ENCODE measurements at places on chromosomes 7 and 10.

DNA sequence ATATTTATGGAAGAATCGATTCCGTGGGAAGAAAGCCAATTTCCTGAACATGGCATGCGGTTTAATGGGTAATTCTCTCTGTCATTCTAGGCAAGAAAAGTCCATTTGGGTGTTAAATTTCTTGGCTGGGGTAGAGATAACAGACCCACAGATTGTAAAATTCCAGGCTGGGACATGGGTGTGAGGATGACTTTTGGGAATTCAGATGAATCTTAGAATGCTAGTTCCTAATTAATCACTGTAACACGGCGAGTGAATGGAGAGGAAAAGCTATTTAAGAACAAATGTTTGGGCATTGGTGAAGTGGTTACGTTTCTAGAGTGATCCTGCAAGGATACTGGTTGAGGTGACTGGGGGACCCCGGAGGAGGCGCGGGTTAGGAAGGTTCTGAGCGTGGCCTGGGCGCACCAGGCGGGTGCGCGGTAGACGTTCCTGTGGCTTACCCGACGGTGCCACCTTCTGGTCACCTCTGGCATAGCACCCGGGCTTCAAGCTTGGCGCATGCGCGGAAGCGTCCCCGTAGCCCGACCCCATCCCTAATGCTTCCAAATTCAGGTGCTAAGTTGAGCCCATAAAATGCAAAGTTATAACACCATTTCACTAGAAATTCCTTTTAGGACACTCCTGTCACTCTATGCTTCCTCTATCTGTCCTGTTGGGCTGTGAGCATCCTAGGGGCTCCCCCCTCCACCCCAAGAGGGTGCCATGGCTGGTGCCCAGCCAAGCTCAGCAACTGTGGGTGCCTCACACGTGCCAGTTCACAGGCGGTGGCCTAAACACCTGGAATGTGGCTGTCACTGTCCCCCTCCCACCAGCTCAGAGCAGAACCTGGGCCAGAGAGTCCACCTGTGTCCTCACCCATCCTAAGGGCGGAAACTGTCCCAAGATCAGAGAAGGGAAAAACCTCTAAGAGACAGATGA, 104.4 kb downstream of the PTPRE start:
- peak; percentile 88 for DNase-seq

GRCh38 chr10:34236931-34237330, 578.2 kb downstream of the PARD3 start:
- no peak for DNase-seq

DNA sequence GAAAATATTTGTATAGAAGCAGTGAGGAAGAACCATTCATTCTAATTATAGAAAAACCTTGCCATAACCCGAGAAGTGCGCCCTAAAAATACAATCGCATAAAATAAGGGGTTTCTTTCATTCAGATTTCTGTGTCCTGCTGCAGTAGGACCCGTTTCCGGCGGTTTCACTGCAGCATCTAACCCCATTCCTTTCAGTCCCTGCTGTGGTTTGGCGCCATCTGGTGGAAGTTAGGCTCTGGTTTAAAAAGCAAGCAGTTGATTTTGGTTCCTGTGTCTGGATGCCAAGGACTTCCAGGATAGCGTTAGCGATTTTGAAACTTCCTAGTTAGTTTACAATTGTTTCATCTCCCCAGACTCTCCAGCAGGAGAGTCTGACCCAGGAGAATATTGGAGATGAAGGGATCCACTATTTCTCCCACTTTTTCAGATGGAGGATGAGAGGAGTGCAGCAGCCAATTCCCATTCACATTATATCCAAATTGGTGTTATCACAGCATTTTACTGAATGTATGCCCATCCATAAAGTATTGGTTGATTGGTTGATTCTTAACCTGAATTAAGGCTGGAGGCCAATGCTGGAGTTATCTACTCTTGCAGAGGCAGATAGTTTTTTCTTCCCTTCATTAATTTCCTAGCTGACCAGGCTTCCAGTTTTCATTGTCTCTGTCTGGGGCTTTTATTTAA, 128.8 kb upstream of the CACNA2D1 start:
- DNase-seq = peak; percentile 42

- no peak for DNase-seq
Observed at GRCh38 chr7:136018104-136018503, 40.9 kb upstream of the MTPN start.

- no peak for DNase-seq
Observed at GRCh38 chr10:29214551-29214950, 74.3 kb upstream of the LYZL1 start.

GRCh38 chr7:150390205-150390604, 11.1 kb downstream of the ZNF775 start:
- DNase-seq = no peak

DNA sequence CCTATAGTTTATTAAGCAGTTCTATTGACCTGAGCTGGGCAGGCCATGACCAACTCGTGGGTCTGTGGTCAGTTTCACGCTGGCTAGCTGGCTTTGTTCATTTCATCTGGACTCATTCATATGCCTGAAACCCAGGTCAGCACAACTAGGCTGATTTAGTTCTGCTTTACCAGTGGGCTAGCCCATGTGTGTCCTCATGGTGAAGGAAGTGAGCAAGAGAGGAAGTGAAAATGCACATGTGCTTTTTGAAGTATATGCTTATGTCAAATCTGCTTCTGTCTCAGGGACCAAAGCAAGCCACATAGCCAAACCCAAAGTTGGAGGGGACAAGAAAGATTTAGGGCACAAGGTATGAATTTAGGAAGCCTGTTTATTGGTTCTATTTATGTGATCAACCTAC, 154.5 kb downstream of the RNF133 start:
- no peak for DNase-seq

DNA sequence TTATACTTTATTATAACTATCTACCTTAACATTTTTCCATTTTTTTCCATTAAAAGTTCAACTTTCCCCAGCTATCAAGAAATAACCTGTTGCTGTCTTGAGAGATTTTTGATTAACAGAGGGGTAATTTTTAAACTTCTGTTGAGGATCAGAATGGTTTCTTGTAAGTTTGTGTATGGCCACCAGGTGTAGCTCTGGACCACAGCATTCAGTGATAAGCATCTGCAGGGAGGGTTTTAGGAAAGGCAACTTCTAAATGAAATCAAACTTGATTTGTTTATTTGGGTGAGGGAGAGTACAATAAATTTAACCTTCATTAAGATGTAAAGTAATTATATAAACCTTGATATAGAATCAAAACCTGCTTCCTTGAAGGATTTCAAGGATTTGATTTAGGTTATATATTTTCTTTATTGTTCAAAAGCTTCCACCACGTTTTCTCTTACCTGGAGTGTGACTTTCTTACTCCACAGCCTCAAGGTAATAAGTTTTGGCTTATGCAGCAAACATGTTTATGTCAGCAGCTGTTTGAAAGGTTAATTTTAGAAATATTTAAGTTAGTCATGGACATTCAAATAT, 153.3 kb downstream of the STK31 start:
- no peak for DNase-seq

- DNase-seq = no peak
Observed at GRCh38 chr10:101693651-101693977, 1.4 kb downstream of the FBXW4 start.

All from T-helper 9 cell (primary cell).